ENCODE measurements at places on chromosomes 1 and 21.

DNA sequence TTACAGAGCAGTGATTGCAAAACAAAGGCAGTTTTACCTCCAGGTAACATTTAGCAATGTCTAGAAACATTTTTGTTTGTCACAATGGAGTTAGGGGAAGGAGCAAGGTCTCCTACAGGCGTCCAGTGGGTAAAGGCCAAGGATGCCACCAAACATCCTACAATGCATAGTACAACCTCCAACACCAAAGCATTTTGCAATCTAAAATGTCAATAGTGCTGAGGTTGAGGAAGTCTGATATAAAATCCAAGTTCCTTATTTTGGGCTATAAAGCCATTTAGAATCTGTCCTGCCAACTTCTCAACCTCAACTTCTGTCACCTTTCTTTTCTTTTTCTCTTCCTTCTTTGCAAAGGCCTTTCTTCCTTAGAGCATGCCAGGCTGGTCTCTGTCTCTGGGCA lies 111.2 kb downstream of the FASLG start:
- no peak for DNase-seq

- DNase-seq = no peak
These were observed 295.4 kb downstream of the CTH start for GRCh38 chr1:70706381-70707037.

DNA sequence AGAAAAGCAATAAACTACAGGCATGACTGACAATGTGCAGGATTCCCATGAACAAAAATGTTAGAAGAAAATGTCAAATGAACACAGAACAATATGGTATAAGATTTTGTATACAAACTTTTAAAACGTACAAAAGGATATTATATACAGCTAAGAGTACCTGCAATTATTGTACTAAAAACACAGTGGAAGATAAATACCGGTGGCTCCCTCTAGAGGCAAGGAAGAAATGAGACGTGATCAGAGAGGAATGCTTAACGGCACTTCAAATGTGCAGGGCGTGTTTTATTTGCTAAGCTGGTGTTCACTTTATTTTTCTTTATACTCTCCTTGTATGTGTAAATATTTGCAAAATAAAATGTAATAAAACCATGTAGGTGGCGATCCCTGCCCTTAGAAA lies 191.8 kb upstream of the SAMSN1 start:
- peak; percentile 42 for DNase-seq

DNA sequence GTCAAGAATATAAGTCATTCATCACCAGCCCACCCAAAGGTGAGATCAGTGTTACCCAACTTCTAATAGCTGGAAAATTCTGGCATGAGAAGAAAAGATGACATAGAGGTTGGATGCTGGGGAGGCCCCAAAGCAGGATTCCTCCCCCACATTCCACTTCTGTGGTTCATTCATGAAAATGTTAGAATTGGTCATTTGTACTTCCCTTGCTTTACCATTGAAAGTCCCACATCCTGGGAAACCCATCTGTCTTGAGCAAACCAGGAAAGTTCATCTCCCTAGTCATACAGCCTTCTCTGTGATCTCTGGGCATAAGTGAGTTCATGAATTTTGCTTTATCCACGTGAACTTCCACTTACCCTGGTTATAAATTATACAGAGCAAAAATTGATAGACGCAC lies 66.8 kb downstream of the SERINC2 start:
- no peak for DNase-seq

GRCh38 chr1:110896090-110896489 lies 23.1 kb downstream of the CD53 start:
- no peak for DNase-seq

DNA sequence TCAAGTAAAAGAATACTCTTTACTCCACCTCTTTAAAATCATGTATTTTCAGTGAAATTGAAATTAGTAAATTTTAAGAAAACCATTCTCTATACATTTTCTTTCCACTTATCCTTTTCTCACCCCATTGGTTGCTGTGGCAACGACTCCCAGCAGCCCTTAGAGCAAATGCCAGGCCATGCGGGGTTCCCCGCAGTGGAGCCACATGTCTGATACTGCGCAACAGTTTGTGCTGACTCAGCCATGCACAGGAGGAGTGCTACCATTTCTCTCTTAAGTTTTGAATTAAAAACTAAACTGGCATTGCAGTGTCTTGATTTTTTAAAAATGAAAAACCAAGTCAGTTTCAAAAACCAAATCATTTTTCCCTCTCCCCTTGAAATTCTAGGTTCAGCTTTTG lies 214.1 kb upstream of the L1TD1 start:
- DNase-seq = peak; percentile 26

DNA sequence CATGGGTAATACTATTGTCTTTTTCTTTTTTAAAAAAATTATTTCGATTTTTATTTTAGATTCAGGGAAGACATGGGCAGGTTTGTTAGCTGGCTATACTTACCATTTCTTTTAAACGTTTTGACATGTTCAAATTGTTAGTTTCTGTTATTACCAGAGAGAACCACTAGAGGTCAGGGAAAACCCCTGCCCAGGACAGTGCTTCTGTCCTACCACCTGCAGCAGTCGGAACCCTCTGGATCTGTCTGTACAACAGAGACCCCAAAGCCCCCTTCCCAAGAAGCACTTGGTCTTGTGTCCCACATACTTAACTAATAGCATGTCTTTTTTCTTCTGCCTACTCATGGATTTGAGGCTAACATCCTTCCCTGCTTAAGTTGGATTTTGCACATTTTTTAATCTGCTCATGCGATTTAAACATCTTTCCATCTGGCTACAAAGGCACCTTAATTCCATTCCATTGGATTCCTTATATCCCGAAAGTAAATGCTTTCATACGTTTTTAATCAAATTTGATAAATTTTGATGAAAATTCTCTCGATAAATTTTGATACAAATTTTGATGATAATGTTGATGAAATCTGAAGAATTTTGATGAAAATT lies 10.0 kb upstream of the C1orf115 start:
- peak; percentile 28 for DNase-seq

Measured in activated CD4-positive, alpha-beta T cell treated with anti-CD3 and anti-CD28 coated beads for 48 hours (primary cell).